ENCODE measurements at places on chromosomes 6 and 20.

GRCh38 chr6:170440437-170440836 lies 112.7 kb downstream of the PSMB1 start:
- no peak for DNase-seq

DNA sequence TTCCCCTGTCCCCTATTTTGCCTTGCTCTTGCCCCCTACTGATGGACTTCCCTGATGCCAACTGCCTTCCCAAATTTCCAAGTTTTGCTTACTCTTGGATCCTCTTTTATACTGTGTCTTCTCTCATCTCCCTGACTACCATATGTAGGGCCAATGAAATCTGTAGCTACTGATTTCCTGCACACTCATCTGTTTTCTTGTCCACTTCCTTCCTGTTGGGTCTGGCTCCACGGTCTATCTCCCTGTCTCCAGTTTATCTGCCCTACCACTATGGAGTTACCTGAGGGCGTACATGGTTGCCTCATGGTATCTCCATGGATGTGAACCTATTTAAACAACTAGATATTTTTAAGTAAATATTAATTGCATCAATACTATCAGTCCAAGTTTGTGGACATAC lies 140.3 kb upstream of the MCHR2 start:
- no peak for DNase-seq

GRCh38 chr6:158041788-158042187 lies 60.1 kb downstream of the SYNJ2 start:
- no peak for DNase-seq

DNA sequence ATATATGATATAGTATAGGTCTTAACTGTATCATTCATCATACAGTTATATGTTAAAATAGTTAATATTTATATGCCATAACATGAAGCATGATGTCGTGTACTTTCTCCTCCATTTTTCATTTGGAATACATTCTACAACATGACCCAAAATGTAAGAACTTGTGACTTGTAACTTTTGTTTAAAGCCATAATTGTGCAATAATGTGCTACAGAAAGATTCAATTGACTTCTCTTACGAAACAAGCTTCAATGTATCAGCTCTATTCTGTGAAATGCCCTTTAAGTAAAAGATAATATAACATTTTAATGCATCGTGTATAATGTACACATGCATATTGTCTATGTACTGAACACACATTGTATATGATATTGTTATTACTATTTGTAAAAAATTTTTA lies 76.7 kb upstream of the FABP7 start:
- DNase-seq: peak; percentile 68

DNA sequence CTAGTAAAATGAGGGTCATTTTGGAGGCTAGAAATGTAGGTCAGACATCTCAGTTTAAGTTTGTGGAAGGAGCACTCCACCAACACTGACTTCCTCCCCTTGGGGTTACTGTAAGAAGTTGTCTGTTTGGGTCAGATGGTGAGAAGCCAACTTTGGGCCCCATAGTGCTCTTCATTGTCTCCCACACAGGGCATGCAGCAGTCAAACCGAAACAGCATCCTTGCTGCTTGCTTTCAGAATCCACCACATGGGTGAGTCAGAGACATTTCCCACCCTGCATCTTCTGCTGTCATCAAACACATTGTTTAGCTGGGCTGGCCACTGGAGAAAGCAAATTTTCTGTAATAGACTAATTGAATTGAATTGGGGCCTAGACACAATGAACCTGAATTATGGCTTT lies 16.8 kb downstream of the IL17F start:
- DNase-seq: no peak

GRCh38 chr6:112117554-112117953 lies 30.2 kb downstream of the FAM229B start:
- DNase-seq: peak; percentile 43

GRCh38 chr20:6185268-6185667 lies 62.4 kb upstream of the FERMT1 start:
- no peak for DNase-seq

GRCh38 chr6:16127471-16127870 lies 1.4 kb upstream of the MYLIP start:
- DNase-seq: no peak

GRCh38 chr6:143146186-143146851 lies 85.6 kb downstream of the AIG1 start:
- no peak for DNase-seq

- no peak for DNase-seq
These were observed 601.6 kb downstream of the COL12A1 start for GRCh38 chr6:74604279-74604678.

GRCh38 chr6:39901670-39902069 lies 32.6 kb downstream of the MOCS1 start:
- DNase-seq: no peak

GRCh38 chr6:163554032-163554431 lies 139.5 kb downstream of the QKI start:
- no peak for DNase-seq

DNA sequence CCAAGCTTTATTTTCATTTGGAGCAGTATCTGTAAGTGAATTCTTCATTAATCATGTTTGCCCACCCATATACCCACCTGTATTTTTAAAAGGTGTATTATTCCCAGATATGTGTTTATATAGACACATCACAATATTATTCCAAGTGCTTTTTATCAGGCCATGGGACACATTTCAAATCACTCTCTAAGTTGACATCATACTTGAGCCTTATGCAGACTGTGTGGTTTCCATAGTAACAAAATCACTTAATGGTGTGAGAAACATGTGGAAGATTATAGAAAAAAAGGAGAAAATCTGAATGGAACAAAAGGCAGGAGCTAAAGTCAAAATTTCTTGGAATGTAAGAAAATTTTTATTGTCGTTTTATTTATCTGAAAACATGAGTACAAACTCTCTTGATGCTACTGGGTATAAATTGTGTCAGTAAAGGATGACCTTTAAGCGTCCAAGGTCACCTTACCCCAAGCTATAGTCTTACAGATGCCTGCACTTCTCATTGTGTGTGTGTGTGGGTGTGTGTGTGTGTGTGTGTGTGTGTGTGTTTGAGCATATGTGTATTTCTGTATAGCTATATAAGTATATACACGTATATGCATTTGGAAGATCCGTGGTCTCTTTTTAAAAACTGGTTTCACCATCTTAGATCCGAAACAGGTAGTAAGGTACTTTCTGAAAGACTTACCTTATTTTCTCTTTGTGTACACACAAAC lies 79.8 kb upstream of the CCN6 start:
- DNase-seq: no peak

DNA sequence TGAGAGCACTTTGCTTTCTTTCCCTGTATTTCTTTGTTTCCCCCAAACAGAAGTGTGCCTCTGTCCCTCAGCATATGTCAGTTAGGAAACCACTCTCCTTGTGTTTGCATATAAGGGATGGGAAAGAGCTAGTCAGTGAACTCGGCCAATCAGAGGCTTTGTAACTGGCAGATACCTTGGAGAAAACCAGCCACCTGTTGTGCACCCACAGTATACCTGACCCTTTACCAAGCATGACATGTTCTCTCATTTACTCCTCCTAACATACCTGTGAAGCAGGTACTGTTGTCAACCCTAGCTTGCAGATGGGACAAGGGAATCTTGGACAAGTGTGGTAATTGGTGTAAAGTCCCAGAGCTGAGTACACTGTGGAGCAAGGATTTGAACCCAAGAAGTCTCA lies 96.1 kb upstream of the FAM8A1 start:
- DNase-seq: no peak
